ENCODE measurements at places on chromosomes 11 and 22. TPM values are rescaled to one million over a fixed set of nuclear protein-coding genes. Genes with fewer than 3 reads are reported as not detected.

Gene EHF
- total RNA-seq = not detected

Gene CATSPER1
- under 0.01 TPM for total RNA-seq

Gene OR51I1
- 0.11 TPM for total RNA-seq

Gene NXPE1
- not detected for total RNA-seq

Gene TPBGL
- total RNA-seq = not detected

Gene RFPL1
- not detected for total RNA-seq
